Right renal pelvis (tissue), 4 donors: ENCODE measurements at places on chromosomes 2 and 18. TPM values are rescaled to one million over a fixed set of nuclear protein-coding genes. Genes with fewer than 3 reads are reported as not detected.

- DNase-seq: no peak
These were observed 53.6 kb upstream of the SERTAD2 start for GRCh38 chr2:64707276-64707675.

SLC39A10 gene
- 77.5 TPM for polyA plus RNA-seq

GRCh38 chr18:42310956-42311355, 355.9 kb downstream of the PIK3C3 start:
- DNase-seq: no peak

DNA sequence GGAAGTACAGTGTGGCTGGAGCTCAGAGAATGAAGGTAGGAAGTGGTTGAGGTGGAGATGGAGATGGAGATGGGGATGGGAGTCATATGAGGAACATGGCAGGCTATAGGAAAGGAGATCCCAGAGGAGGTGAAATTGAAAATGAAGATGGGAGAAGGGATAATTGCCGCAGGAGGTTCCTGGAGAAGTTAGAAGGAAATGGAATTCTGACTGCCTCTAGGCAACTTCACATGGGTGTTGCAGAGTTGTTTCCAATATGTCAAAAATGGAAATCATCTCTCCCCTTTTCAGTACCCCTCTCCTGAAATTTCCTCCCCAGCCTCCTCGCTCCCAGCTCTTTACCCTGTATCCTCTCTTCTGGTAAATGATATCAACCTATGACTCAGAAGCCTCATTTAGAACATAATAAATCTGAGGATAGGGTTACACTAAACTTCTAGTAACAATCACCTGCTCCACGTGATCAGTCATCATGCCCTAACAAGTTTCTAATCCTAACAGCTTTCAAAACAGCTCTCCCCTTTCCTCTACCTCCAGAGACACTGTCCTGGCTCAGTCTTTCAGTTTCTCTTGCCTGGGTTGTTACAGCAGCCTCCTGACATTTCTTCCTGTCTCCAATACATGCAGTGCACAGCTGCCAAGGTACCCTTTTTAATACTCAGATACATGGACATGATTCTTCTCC, 201.9 kb upstream of the RBMS1 start:
- no peak for DNase-seq

DNA sequence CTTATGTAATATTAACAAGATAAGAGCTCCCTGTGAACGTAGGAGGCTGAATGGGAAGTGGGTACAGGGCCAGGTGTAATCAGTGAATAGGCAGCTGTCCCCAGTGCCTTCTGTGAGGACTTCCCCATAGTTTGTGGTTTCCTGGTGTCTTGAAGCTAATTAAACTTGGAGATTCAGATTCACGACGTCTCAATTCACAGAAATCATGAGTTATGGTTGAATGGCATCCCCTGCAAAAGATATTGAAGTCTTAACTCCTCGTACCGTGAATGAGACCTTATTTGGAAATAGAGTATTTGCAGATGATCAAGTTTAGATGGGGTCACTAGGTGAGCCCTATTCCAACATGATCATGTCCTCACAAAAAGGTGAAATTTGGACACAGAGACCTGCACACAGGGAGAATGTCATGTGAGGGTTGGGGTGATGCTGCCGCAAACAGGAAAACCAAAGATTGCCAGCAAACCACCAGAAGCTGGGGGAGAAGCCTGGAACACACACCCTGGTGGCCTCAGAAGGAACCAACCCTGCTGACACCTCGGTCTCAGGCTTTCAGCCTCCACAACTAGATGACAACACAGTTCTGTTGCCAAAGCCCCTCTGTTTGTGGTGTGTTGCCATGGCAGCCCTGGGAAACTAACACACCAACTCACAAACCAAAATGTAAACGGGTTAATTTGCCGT, 13.2 kb downstream of the ARL4C start:
- no peak for DNase-seq

- no peak for DNase-seq
These were observed 4.7 kb downstream of the AGAP1 start for GRCh38 chr2:235498541-235498940.

GRCh38 chr2:215751200-215751910, 262.0 kb downstream of the MREG start:
- no peak for DNase-seq
